ENCODE measurements at places on chromosomes 12 and 14.

GRCh38 chr12:3712209-3712992, 40.5 kb downstream of the CRACR2A start:
- no peak for DNase-seq

DNA sequence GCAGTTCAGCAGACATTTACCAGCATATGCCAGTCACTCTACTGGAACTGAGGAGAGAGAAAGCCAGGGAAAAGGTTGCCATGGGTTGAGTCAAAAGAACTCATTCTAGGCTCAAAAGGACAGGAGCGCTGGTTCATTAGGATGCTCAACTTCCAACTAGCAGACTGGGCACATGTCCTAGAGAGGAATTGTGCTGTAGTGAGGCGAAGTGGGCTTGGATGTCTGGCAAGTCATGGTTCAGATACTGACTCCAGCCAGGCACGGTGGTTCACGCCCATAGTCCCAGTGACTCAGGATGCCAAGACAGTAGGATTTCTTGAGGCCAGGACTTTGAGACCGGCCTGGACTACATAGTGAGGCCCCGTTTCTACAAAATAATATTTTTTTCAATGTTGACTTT, 281.5 kb downstream of the CACNA1C start:
- no peak for DNase-seq

DNA sequence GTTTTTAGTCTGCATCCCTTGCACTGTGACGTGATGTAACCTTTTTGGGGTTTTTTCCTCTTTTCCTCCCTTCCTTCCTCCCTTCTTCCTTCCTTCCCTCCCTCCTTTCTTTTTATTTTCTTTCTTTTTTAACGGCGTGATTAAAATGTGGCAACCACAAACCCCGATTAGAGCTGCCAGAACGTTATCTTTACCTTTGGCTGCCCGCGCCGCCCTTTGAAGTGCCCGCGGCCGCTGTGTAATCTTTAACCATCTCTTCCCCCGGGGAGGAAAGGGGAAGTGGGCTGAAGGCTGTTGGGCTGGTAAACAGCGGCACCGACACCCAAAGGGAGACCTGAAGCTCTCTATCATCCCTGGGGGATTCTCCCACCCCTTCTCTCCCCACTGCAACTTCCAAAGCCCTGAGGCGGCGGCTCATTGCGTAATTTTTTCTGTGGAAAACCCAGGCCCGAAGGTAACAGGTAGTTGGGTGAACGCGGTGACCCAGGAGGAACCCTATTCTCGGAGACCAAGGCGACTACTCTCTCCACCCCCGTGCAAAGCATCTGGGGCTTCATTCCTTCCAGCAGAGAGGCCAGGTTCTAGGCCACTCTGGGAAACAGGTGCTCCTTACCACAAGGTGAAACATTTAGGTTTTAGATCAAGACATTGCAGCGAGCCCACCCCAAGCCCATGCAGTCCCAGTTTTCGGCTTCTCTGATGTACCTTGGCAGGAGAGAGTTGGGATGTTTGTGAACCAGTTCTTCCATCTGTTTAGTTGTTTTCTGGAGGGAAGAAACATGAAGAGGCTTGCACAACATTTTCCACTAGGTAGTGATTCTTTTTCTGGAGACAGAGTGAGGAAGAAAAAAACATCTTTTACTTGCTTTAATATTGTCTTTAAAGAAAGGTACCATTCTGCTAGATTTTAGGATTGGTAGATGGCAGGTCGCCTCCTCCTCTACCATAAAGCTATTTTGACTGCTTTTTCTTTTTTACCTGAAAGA, 1.5 kb downstream of the LGR5 start:
- DNase-seq: no peak

GRCh38 chr12:90842477-90842876, 112.5 kb downstream of the CCER1 start:
- DNase-seq: no peak

DNA sequence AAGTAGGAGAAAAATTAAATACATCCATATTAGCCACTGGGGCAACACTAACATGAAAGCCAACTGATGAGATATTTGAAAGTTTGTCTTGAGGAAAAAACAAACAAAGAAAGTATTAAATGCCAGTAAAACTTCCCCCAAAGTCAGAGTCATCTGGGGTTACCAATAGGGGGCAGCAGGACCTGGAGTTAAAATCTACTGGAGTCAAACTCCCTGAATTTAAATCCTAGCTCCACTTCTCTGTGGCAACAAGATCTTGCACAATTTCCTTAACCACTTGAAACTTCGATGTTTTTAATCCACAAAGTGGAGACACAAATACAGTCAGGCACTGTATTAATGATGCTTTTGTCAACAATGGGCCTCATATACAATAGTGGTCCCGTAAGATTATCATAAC, 14.4 kb downstream of the PLEKHG7 start:
- no peak for DNase-seq

- DNase-seq: no peak
These were observed 274.5 kb downstream of the GLT1D1 start for GRCh38 chr12:129127771-129128170.

GRCh38 chr14:91873471-91874415, 6.4 kb upstream of the TC2N start:
- DNase-seq: peak; percentile 93

DNA sequence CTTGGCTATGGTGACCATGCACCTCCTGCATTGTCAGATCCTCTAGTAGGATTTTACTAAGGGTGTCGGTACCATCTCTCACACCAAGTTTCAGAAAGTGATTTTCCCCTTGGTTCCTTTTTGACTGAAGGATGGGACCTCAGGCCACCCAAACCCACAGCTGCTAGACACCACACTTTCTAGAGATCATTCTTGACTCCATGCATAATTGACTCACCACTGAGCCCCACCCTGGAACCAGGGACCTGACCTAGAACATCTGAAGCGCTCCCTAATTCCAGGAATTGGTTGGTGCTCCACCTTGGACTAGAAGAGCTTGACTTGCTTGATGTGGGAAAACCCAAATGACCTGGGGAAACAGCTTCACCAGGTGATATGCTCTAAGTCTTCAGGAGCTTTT, 206.8 kb upstream of the EGLN3 start:
- no peak for DNase-seq

DNA sequence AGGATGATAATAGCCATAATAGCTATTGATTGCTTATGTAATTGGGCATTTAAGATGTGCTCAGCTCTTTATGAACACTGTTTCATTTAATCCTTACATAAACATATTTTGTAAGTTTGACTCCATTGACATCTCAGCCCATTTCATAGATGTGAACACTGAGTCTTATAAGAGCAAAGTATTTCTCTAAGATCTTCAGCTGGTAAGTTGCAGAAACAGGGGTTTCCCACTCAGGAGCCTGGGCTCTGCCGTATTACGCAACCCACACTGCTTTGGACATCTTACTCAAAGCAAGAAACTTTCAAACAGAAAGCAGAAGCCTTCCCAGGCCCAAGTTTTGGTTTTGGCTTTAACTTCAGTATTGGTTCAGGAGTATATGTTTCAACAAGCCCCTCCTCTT, 705.1 kb downstream of the MED13L start:
- DNase-seq: no peak

- DNase-seq: no peak
These were observed at the start of gene KCNK10 for GRCh38 chr14:88323086-88323522. KCNK10 (minus strand) TSS chr14:88323269; CDS start chr14:88322798, 471 bp downstream.

DNA sequence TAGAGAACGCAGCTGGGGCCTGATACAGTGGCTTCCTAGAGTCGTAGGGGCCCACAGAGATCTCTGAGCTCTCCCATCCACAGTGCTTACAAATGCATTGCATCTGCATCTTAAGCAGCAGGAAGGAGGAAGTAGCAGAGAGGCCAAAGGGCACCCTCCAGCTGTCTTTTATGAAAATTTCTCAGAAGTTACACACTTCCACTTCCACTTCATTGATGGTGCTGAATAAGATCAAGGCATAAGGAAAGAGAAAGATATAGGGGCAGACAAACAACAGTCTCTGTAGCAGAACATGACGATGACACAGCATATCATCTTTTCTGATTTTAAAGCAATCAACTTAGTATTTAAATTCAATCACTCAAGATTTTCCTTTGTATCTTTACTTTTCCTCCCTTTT, 51.6 kb upstream of the ABCC9 start:
- no peak for DNase-seq

- no peak for DNase-seq
These were observed 5.0 kb upstream of the KCNK13 start for GRCh38 chr14:90056826-90057225.

DNA sequence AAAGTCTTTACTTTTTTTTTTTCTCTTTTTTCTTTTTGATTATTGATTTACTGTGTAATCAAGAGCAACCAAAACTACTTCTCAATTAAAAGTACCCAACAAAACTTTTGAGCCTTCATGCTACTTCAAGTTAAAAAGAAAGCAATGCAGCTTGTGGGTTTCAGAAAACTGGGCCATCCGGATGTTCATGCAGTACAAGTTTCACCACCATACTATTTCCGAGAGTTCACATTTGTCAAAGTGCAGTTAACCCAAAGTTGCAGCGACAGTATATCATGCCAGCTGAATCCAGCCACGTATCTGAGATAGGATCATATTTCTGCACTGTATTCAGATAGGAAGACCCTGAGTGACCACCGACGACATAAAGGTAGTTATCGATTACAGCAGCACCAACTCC, 33.0 kb downstream of the KLHL28 start:
- peak; percentile 6 for DNase-seq

- DNase-seq: no peak
These were observed 28.0 kb upstream of the C12orf42 start for GRCh38 chr12:103523771-103524170.

DNA sequence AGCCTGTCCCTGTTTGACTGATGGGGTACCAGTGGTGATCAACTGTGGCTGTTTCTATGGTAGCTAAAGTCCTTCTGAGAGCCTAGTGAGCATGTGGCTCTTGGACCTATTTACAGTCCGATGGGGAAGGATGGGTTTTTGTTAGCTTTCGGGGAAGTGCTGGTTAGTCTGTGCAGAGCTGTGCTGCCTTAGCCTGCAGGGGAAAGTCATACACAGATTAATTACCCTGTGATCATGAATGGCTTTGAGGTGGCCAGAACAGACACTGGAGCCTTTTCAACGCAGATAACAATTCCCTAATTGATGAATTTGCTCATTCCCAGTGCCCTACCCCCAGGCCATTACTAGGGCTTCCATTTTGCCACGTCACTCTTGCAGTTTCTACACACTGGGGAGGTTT, 99.7 kb downstream of the WSCD2 start:
- no peak for DNase-seq

GRCh38 chr12:84150201-84150600, 762.4 kb downstream of the SLC6A15 start:
- no peak for DNase-seq

- DNase-seq: no peak
These were observed at the start of gene TCL1A for GRCh38 chr14:95713596-95714371. TCL1A (minus strand) TSS chr14:95714125; CDS start chr14:95714066, 59 bp downstream.

GRCh38 chr14:53962953-53963319, 6.3 kb upstream of the BMP4 start:
- no peak for DNase-seq

GRCh38 chr12:20722142-20722541, 27.0 kb downstream of the SLCO1C1 start:
- no peak for DNase-seq

GRCh38 chr14:39877577-39878190, 445.5 kb upstream of the FBXO33 start:
- no peak for DNase-seq

GRCh38 chr12:54385251-54385914, 850 bp upstream of the ZNF385A start:
- no peak for DNase-seq

- no peak for DNase-seq
These were observed 559.9 kb upstream of the ATP2B1 start for GRCh38 chr12:90268574-90268973.

DNA sequence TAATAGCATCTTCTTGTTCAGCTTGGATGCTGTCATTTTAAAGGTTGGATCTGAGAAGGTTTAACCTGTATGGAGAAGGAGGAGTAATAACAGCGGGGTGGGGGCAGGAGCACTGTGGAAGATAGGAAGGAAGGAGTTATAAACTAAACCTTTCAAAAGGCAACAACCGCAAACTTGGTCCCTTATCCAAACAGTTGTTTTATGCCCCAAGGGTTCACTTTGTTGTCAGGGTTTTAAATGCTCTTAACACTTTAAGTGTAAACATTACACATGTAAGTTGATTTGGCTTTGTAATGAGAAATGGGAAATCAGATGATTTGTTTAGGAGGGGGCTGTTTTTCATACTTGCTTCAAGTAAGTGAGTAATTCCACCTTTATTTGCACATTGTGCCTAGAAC, 3.0 kb downstream of the NPAS3 start:
- no peak for DNase-seq

DNA sequence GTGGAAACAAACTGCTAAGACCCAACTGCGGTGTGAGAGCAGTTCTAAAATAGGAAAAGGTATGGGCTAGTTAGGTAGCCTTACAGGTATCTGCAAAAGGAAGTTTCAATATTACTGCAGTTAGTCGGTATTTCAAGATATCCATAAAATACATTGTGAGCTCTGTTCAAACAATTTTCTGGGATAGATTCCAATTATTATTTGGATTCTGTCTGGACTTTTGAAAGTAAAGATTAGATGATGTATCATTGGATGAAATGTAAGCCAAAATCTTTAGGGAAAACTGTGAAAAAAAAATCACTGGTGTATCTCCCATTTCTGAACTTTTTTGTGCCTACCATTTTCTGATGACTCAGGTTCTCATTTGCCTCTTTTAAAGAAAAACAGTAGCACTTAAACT, 621.6 kb downstream of the CCER1 start:
- no peak for DNase-seq

- no peak for DNase-seq
These were observed 57.7 kb downstream of the ARF6 start for GRCh38 chr14:49950275-49951228.

DNA sequence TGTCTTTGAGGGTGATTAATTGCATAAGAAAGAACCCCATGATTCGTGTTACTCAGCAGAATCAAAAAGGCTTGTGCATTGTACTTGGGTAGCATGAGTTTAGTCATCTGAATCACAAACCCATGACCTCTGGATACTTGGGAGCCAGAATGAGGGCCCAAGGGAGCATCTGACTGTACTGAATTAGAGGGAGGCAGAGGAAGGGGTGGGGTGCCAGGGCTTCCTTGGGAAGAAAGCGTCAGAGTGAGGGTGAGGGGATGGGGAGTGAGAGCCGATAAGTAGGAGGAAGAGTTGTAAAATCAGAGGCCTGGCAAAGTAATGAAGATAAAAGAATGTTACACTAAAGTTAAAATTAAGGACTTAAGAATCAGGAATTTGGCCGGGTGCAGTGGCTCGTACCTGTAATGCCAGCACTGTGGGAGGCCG, 29.8 kb downstream of the GPRC5D start:
- DNase-seq: no peak

DNA sequence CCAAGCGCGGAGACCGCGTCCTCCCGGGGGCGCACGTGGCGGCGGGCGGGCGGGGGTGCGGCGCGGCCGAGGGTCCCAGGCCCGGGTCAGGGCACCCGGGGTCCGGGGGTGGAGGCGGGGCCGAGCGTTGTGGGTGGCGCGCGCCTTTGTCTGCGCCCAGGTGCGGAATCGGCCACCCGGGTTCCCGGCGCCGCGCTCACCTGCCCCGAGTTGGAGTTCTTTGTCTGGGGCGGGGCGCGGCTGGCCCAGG, 50.1 kb downstream of the LRCOL1 start:
- DNase-seq: no peak

- DNase-seq: no peak
These were observed 70.7 kb downstream of the PPHLN1 start for GRCh38 chr12:42396473-42397259.

- no peak for DNase-seq
These were observed 12.1 kb downstream of the NCKAP1L start for GRCh38 chr12:54509617-54510016.
